ENCODE measurements at places on chromosomes 3 and 15. TPM values are rescaled to one million over a fixed set of nuclear protein-coding genes. Genes with fewer than 3 reads are reported as not detected.

GCHFR gene
- 58.7 TPM for total RNA-seq

ITGB5 gene
- 66.6 TPM for total RNA-seq

DNA sequence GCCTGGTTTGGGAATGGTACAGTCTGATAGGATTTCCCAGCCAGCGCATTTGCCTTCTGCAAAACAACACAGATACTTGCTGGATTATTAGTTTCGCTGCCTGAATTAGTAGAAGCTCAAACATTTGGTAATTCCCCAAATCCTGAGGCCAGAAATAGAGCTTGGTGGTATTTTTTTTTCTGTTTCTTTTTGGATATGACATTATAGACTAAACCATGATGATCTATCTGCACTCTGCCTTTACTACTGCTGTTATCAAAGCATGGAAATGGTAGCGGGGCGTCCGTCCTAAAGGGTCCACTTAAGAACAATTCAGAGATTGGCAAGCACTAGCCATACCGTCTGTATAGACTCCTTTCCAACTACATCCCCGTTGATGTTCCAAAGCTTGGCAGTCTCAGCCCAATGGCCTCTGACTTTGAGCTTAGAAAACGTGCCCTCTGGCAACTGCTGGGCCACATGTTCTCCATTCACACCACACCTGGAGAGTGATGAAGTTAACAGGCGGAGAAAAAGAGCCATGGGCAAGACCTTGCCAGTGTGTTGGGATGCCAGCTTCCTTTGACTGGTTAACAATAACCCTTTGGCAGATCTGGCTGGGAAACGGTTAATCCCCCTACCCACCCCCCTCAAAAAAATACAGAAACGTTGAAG is 241.0 kb upstream of the NR2F2 start:
- no peak overlapping the region for H3K27ac ChIP-seq
- no peaks in the 10 kb centered on the region for H3K36me3 ChIP-seq
- no peaks in the 10 kb centered on the region for H3K4me1 ChIP-seq
- H3K27me3 ChIP-seq, result no peaks in the 10 kb centered on the region
- no peak overlapping the region for H3K4me3 ChIP-seq
- DNase-seq, result no peak

- H3K4me3 ChIP-seq, result no peak overlapping the region
- DNase-seq, result no peak
- H3K4me1 ChIP-seq, result peaks cover 12% of the 10 kb centered on the region
- no peak overlapping the region for H3K27ac ChIP-seq
- no peaks in the 10 kb centered on the region for H3K27me3 ChIP-seq
These were observed 24.0 kb upstream of the SPTBN5 start for GRCh38 chr15:41917767-41918430.

LSAMP gene
- 0.05 TPM for total RNA-seq

- no peak overlapping the region for H3K4me3 ChIP-seq
- H3K27ac ChIP-seq, result no peak overlapping the region
- DNase-seq, result no peak
- no peaks in the 10 kb centered on the region for H3K36me3 ChIP-seq
- H3K27me3 ChIP-seq, result no peaks in the 10 kb centered on the region
These were observed 47.4 kb downstream of the SEMA6D start for GRCh38 chr15:47764666-47765065.

BTLA gene
- 0.28 TPM for total RNA-seq

CD200 gene
- total RNA-seq, result 0.25 TPM

GRCh38 chr3:47885168-47885567 is 82.2 kb downstream of the DHX30 start:
- H3K4me3 ChIP-seq, result no peak overlapping the region
- H3K27me3 ChIP-seq, result no peaks in the 10 kb centered on the region
- DNase-seq, result no peak
- H3K36me3 ChIP-seq, result no peaks in the 10 kb centered on the region

GRCh38 chr3:156181509-156181908 is 61.1 kb downstream of the KCNAB1 start:
- H3K27me3 ChIP-seq, result no peaks in the 10 kb centered on the region
- DNase-seq, result no peak
- no peak overlapping the region for H3K4me3 ChIP-seq
- H3K36me3 ChIP-seq, result no peaks in the 10 kb centered on the region

DNA sequence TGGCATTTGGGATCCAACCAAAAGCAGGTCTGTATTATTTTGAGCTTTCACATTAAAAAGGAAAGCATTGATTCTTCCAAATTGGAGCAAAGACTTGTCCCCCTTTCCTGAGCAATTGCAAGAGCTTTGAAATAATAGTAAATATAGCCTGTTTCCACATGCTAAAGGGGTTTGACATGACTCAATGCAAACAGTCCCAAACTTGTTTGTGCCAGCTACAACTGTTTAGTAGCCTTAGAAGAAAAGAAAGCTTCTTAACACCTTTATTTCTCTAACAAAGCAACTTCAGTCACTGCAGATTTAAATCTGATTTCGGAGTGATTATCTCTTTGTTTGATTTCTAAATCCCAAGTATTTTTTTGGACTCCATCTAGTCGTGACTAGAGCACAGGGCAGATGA is 180.2 kb downstream of the SEMA6D start:
- no peaks in the 10 kb centered on the region for H3K27me3 ChIP-seq
- H3K27ac ChIP-seq, result no peak overlapping the region
- no peaks in the 10 kb centered on the region for H3K36me3 ChIP-seq
- no peaks in the 10 kb centered on the region for H3K4me1 ChIP-seq
- no peak for DNase-seq

FBN1 gene
- 20.1 TPM for total RNA-seq

- no peaks in the 10 kb centered on the region for H3K27me3 ChIP-seq
- H3K36me3 ChIP-seq, result peaks cover 72% of the 10 kb centered on the region
- DNase-seq, result no peak
- no peaks in the 10 kb centered on the region for H3K4me1 ChIP-seq
These were observed 11.6 kb downstream of the CCNL1 start for GRCh38 chr3:157148196-157148889.

- H3K4me3 ChIP-seq, result no peak overlapping the region
- H3K36me3 ChIP-seq, result no peaks in the 10 kb centered on the region
- H3K4me1 ChIP-seq, result peaks cover 12% of the 10 kb centered on the region
- H3K27me3 ChIP-seq, result no peaks in the 10 kb centered on the region
- DNase-seq, result no peak
These were observed 18.9 kb upstream of the SLC27A2 start for GRCh38 chr15:50162969-50163718.

- H3K36me3 ChIP-seq, result no peaks in the 10 kb centered on the region
- no peaks in the 10 kb centered on the region for H3K4me1 ChIP-seq
- H3K4me3 ChIP-seq, result no peak overlapping the region
- H3K27ac ChIP-seq, result no peak overlapping the region
- no peak for DNase-seq
These were observed 44.5 kb upstream of the ZPLD1 start for GRCh38 chr3:102390171-102390864.

- DNase-seq, result no peak
- H3K27me3 ChIP-seq, result no peaks in the 10 kb centered on the region
- no peaks in the 10 kb centered on the region for H3K4me1 ChIP-seq
- H3K27ac ChIP-seq, result no peak overlapping the region
These were observed 15.7 kb downstream of the GTPBP8 start for GRCh38 chr3:113006359-113007056.

GRCh38 chr3:33001889-33002288 is 50.4 kb downstream of the CCR4 start:
- no peak overlapping the region for H3K27ac ChIP-seq
- H3K27me3 ChIP-seq, result no peaks in the 10 kb centered on the region
- H3K36me3 ChIP-seq, result peaks cover 6% of the 10 kb centered on the region
- no peak overlapping the region for H3K4me3 ChIP-seq
- peaks cover 6% of the 10 kb centered on the region for H3K4me1 ChIP-seq

- H3K36me3 ChIP-seq, result no peaks in the 10 kb centered on the region
- no peak for DNase-seq
- no peaks in the 10 kb centered on the region for H3K4me1 ChIP-seq
- H3K4me3 ChIP-seq, result no peak overlapping the region
- H3K27me3 ChIP-seq, result no peaks in the 10 kb centered on the region
These were observed 17.1 kb upstream of the HEG1 start for GRCh38 chr3:125072749-125073389.

CNTN3 gene
- total RNA-seq, result 0.84 TPM

DNA sequence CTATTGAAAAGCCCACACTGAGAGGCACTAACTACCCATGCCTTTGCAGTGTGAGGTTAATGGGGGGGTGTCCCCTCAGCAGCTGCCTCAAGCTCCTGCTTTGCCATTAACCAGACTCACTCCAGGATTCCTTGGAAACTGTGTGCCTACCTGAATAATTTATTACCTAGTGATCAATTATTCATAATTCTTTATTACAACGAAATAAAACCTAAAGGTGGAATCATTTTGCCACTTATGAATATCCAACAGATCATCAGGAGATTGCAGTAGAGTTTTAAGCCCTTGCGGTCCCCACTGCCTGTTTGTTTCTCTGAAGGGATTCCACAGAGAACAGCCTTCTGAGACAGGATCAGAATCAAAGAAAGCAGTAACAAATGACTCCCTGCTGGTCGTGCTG is 23.3 kb downstream of the NEK11 start:
- H3K27ac ChIP-seq, result no peak overlapping the region
- no peaks in the 10 kb centered on the region for H3K4me1 ChIP-seq
- H3K36me3 ChIP-seq, result no peaks in the 10 kb centered on the region
- H3K27me3 ChIP-seq, result no peaks in the 10 kb centered on the region
- DNase-seq, result no peak

DNA sequence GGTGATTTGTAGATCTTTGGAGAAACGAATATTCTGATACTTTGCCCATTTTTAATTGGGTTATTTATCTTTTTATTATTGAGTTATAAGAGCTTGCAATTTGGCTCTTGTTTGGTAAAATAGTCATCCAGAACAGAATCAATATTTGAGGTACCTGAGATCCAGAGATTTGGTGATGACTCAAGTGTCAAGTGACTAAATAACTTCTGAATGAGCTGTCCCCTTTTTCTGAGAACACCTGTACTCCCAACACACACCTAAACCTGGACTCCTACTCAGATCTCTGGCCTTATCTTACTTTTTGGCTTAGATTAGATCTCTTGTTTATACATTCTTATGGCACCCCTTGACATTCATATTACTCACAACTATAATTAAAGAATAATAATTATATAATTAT is 3.1 kb upstream of the TRA2B start:
- H3K27ac ChIP-seq, result no peak overlapping the region
- H3K4me1 ChIP-seq, result peaks cover 7% of the 10 kb centered on the region
- DNase-seq, result no peak
- no peak overlapping the region for H3K4me3 ChIP-seq
- no peaks in the 10 kb centered on the region for H3K27me3 ChIP-seq
- H3K36me3 ChIP-seq, result no peaks in the 10 kb centered on the region

DNA sequence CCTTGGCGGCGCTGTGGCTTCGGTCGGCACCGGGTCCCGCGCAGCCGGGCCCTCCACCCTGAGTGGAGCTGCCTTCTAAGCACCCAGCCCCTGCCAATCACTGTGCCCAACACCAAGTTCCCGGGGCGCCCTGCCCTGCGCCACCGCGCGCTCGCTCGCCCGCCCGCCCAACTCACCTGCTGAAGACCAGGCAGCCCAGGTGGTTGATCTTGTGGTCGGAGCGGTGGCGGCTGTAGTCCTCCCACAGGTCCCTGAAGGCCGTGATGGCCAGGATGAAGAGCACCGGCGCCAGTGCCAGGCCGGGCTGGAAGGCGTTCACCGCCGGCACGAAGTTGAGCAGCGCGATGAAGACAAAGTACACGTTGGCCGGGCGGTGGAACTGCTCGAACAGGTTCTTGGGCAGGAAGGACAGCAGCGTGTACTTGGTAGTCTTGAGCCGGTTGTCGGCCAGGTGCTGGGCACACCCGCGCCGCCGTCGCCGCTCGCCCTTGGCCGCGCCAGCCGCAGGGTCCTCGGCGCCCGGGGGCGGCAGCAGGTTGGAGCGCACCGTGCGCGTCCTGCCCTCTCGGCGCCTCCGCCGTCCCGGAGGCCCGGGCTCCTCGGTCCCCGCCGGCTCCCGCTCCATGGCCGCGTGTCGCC is 536 bp downstream of the ATP10A start:
- H3K4me1 ChIP-seq, result peaks cover 24% of the 10 kb centered on the region
- H3K27me3 ChIP-seq, result peaks cover 2% of the 10 kb centered on the region
- no peak for DNase-seq
- no peaks in the 10 kb centered on the region for H3K36me3 ChIP-seq

DNA sequence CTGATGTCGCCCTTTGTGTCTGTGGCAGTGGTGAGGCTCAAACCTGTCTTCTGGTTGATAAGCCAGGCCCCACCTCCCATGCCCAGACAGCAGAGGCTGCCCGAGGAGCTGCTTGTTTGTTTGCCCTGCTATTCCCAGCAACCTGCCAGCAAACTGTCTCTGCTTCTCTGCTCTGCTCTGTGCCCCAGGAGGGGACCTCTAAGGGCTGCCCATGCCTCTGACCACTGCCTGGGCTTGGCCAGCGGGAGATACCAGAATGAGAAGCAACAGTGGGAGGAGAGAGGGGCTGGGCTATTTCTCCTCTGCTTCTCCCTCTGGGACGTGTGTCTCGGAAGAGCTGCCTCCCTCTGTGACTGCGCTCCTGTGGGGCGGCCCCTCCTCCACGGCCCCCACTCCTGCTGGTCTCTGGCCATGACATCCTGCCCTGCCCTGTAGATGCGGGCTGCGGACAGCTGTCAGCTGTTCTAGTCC is 213.1 kb downstream of the RPLP1 start:
- no peak overlapping the region for H3K27ac ChIP-seq
- H3K4me3 ChIP-seq, result no peak overlapping the region
- DNase-seq, result no peak
- H3K4me1 ChIP-seq, result no peaks in the 10 kb centered on the region
- H3K27me3 ChIP-seq, result no peaks in the 10 kb centered on the region
- H3K36me3 ChIP-seq, result no peaks in the 10 kb centered on the region

GRCh38 chr15:81481346-81481745 is 107.3 kb upstream of the TMC3 start:
- H3K27ac ChIP-seq, result no peak overlapping the region
- no peak for DNase-seq
- H3K36me3 ChIP-seq, result no peaks in the 10 kb centered on the region
- no peaks in the 10 kb centered on the region for H3K4me1 ChIP-seq

GRCh38 chr15:93020976-93021772 is 67.8 kb downstream of the RGMA start:
- H3K27ac ChIP-seq, result no peak overlapping the region
- H3K36me3 ChIP-seq, result peaks cover 80% of the 10 kb centered on the region
- no peaks in the 10 kb centered on the region for H3K27me3 ChIP-seq
- H3K4me1 ChIP-seq, result no peaks in the 10 kb centered on the region
- no peak for DNase-seq

DNA sequence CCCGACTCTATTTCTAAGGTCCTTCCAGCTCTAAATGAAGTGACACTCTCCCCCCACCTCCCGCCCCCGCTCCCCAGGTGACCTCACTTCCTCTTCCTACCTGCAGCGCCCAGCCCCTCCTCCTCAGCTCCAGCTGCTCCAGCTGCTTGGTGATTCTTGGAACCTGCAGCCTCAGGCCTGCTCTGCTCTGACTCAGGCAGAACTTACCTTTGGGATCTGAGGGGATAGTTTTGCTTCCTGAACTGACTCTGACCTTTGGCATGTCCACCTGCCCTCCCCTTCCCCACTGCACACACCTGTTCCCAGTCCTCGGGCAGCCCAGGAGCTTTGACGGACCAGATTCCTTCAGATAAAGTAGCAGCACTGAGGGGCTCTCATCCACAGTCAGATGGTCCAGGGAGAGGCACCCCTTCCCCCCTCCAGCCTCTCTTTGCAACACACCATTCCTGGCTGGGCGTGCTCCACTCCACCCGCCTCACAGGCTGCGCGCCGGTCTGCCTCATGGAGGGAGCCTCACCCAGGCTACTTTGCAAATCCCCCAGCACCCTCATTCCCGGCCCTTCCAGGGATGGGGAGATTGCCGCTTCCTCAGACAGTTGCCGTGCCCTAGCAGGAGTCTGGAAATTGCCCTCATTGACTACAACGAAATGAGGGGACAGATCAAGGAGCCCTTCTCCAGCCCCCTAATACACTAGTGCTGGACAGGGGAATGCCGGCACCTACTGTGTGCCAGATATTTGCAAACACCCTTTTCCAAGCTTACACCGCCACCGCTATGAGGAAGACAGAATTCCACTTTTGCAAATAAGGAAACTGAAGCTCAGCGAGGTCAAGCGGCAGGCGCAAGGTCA is 692 bp upstream of the C15orf39 start:
- peaks cover 3% of the 10 kb centered on the region for H3K4me1 ChIP-seq
- peak overlapping the region; percentile 81 for H3K4me3 ChIP-seq
- H3K27me3 ChIP-seq, result no peaks in the 10 kb centered on the region
- no peaks in the 10 kb centered on the region for H3K36me3 ChIP-seq
